ENCODE measurements at places on chromosomes 12 and 14.
A peak's percentile ranks its signal among the peaks of the same experiment; 100 is the strongest.

GRCh38 chr12:47316609-47317049 is 236.9 kb upstream of the AMIGO2 start:
- DNase-seq, result no peak

GRCh38 chr12:76866726-76867125 is 12.1 kb downstream of the CSRP2 start:
- DNase-seq, result no peak

GRCh38 chr14:91350813-91351511 is 66.7 kb downstream of the CCDC88C start:
- DNase-seq, result peak; percentile 60

DNA sequence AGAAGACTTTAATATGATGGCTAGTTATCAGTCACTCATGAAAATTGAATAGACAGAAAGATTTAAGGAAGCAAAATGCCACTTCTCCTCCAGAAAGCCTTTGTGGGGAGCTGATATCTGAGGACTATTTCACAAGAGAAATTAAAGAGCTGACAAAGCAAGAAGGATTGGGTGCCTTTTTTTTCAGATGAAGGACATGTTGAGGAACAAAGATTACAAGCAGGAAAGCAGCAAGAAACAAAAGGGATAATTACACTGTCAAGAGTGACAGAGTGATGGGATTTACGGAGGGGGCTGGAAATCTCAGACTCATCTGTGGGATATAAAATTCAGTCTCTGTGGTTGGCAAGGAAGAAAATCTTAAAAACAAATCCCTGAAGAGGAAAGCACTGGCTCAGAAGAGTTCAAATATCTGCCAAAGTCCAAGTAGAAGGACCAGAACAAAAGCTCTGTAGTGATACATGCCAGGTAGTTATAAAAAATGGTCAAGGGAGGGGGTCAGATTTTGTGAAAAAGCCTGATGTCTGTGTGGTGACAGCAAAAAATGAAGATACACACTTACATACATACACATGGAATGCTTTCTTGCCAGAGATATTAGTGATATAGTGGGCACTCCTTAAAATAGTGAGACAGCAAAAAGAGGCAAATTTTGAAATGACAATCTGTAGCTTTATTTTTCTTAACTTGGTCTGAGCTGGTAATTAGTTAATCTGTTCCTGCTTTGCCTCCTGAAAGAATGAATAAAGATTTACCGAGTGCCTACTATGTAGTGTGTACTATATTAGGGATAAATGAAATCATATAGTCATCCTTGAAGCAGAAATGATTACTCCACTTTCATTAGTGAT is 62.9 kb downstream of the EPS8 start:
- DNase-seq, result no peak

- no peak for DNase-seq
These were observed 493.8 kb downstream of the NPAS3 start for GRCh38 chr14:33432407-33433023.

DNA sequence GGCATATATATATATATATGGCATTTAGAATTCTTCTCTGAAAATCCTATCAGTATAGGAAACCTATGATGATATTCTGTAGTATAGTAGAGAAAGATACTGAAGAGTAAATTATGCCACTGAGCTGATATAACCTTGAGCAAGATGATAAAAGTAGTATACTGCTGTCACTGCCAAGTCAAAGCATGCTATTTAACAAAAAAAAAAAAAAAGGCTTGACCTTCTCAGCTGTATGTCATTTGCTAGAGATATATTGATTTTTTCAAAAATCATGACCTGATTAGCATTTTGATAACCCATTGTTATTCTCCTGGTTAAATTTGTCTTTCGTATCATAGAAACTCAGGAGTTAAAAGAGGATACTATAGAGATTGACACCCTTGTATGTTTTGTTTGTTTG is 299.4 kb downstream of the ADAMTS20 start:
- DNase-seq, result no peak

- no peak for DNase-seq
These were observed 42.5 kb downstream of the PRIMA1 start for GRCh38 chr14:93745603-93746273.

GRCh38 chr12:120361506-120362208 is 7.3 kb downstream of the MSI1 start:
- no peak for DNase-seq

DNA sequence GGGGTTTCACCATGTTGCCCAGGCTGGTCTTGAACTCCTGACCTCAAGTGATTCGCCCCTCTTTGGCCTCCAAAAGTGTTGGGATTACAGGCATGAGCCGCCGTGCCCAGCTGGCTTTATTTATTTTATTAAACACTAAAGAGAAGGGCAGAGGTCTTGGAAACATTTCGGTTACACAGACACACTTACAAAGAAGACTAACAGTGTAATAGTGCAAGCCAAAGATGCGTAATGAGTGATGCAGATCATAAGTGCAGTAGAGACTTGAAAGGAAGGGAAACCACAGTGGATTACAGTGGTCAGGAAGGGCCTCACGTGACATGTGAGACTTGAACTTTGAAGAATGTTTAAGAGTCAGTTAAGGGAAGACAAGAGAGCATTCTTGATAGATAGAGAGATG is 33.9 kb upstream of the CDK17 start:
- DNase-seq, result peak; percentile 55

DNA sequence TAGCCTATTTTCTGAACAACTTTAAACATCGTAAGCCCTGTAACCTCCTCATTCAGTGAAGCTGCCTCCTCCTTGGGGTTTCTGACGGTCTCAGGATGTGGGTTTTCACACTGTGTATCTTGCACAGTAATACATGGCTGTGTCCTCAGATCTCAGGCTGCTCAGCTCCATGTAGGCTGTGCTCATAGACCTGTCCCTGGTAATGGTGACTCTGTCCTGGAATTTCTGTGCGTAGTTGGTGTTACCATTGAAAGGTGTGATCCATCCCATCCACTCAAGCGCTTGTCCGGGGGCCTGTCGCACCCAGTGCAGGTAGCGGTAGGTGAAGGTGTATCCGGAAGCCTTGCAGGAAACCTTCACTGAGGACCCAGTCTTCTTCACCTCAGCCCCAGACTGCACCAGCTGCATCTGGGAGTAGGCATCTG is 980.5 kb downstream of the TMEM121 start:
- peak; percentile 34 for DNase-seq

GRCh38 chr12:59603754-59604153 is 7.9 kb downstream of the SLC16A7 start:
- no peak for DNase-seq

DNA sequence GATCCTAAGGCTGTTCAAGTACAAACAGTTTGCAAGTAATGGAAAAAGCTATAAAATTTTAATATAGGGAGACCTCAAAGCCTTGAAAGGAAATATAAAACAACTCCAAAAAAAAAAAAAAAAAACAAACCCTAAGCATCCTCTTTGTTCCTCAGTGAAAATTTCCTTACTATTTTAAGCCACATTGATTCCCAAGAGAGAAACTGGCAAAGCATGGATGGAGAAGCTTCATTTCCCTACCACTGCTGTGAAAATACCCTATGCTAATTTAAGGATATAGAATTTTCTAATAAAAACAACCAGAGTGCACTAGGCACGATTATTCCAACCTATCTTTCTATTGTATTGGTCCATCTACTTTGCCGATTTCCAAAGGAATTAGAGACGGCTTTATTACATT is 283.1 kb downstream of the CACNA1C start:
- DNase-seq, result no peak

DNA sequence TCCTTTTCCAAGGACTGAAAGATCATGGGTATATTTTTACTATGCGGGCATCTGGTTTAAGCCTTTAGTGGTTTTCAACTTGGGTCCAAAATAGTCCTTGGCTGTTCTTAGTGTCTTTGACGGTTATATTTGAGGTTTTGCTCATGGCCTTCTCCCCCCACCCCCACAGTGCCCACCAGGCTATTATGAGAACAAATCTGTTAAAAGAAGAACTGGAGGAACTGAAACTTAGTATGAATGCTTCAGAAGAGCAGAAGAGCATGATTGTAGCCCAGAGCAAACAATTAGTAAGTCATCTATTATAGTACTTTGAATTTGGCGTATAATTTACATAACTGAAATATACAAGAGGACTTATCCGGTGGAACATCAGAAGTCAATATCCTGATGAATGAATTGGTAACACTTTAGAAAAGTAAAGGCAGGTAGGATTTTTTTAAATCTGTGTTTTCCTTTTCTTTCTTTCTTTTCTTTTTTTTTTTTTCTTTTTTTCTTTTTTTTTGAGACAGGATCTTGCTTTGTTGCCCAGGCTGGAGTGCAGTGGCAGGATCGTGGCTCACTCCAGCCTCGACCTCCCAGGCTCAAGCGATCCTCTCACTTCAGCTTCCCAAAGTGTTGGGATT is 71.8 kb upstream of the BCAT1 start:
- no peak for DNase-seq

GRCh38 chr14:92605274-92605940 is 91.8 kb downstream of the RIN3 start:
- DNase-seq, result no peak

DNA sequence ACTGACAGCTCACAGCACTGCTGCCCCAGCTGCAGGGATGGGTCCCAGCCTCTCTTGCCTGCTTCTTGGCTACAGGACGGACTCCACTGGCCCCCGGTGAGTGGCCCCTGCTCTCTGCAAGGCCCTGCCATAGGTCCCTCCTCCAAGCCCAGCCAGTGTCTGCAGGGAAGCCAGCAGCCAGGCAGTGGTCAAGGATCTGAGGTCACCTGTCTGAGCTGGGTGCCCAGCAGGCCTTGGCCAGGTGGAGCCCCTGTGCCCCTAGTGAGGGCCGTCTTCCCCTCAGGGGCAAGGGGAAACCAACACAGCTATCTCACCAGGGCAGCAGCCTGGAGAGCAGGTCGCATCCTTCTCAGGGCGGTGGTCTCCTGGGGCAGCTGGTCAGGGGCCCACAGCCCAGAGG is 13.2 kb downstream of the XRCC3 start:
- no peak for DNase-seq

GRCh38 chr12:72433298-72433697 is 161.1 kb downstream of the TRHDE start:
- DNase-seq, result no peak

- no peak for DNase-seq
These were observed 419.8 kb downstream of the RGS6 start for GRCh38 chr14:72352012-72352411.

DNA sequence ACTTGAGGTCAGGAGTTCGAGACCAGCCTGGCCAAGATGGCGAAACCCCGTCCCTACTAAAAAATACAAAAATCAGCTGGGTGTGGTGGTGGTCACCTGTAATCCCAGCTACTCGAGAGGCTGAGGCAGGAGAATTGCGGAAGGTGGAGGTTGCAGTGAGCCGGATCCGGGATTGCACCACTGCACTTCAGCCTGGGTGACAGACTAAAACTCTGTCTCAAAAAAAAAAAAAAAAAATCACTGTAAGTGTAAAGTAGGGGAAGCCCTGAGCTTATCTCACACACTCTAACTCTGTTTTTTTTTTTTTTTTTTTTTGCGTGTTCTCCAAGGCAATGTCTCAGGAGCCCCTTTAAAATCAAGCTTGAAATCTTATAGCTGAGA is 421 bp upstream of the RBMS2 start:
- DNase-seq, result no peak

- no peak for DNase-seq
These were observed 7.7 kb downstream of the PPP1R3E start for GRCh38 chr14:23294734-23295561.

GRCh38 chr12:12806784-12807516 is 6.2 kb upstream of the DDX47 start:
- no peak for DNase-seq

DNA sequence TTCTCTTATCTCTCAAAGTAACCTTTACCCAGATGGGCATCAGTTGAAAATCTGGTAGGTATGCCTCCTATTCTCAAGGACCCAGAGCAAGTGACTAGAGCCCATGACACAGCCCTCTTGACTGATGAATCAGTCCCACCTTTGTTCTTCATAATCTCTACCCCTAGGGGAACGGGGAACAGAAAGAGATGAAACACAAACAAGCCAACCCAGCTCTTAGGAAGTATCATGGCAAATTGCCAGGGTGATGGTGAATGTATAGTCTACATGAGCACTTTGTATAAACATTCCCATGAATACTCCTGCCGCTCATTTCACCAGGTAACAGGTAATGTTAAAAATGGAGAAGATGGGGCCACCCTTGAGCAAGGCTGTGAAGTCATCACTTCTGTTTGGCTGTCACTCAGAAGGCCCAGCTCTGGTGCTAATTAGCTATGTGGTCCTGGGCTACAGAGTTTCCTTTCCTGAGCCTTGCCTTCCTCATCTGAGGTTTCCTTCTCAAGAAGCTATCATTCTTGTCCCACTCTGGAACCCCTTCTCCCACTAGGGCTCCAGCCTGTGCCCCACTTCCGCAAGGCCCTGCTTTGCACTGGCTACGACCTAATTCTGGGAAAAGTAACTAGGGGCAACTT is 161.7 kb downstream of the ANO2 start:
- DNase-seq, result no peak

DNA sequence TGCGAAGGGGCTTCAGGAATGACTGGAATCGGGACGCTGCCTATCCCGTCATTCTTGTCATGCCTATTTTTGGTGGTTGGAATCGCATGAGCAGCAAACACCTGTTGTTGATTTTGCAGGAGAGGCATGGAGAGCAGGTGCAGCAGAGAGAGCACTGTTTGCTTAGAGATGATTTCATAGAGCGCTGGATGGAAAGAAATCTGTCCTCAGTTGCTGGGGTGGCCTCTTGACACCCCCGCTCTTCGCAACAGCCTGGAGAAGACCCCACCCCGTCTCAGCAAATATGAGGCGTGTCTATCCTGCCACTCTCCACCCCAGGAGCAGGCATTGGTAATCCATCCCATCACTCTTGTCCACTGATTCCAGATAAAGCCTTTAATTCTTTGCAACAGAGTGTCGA is 19.3 kb upstream of the NCOR2 start:
- no peak for DNase-seq

GRCh38 chr14:50475460-50475859 is 56.9 kb downstream of the MAP4K5 start:
- DNase-seq, result no peak

- DNase-seq, result no peak
These were observed 485.0 kb downstream of the PRKD1 start for GRCh38 chr14:29442696-29443095.

DNA sequence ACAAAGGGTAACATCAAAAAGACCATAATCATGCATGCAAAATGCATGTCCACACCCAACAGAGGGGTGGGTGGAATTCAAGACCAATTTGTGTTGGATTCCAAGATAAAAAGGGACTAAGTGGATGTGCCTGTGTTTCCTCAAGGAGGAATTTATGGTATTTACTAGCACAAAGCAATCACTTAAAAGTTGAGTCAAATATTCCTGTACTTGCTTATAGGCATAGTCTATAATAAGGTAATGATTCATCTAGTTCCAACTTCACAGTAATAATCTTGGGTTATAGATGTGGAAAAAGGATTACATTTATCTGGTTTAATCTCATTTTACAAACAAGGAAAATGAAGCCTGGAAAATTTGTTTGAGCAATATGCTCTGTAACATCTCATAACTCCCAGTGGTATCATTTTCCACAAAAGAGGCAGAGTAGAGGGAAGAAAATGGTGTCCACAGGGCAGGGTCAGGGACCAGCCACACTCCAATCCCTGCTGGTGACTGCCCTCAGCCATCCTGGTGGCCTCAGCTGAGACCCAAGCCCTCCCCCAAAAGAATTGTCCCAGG is 80.8 kb upstream of the REP15 start:
- no peak for DNase-seq

Measured in activated CD8-positive, alpha-beta memory T cell treated with anti-CD3 and anti-CD28 coated beads for 4 hours (primary cell).